ENCODE measurements at places on chromosomes 5 and 9.

GRCh38 chr5:3310541-3311261 lies 284.9 kb upstream of the IRX1 start:
- DNase-seq: no peak
- no peaks in the 10 kb centered on the region for H3K36me3 ChIP-seq
- no peaks in the 10 kb centered on the region for H3K27me3 ChIP-seq
- H3K4me1 ChIP-seq: no peaks in the 10 kb centered on the region
- H3K27ac ChIP-seq: no peak overlapping the region

DNA sequence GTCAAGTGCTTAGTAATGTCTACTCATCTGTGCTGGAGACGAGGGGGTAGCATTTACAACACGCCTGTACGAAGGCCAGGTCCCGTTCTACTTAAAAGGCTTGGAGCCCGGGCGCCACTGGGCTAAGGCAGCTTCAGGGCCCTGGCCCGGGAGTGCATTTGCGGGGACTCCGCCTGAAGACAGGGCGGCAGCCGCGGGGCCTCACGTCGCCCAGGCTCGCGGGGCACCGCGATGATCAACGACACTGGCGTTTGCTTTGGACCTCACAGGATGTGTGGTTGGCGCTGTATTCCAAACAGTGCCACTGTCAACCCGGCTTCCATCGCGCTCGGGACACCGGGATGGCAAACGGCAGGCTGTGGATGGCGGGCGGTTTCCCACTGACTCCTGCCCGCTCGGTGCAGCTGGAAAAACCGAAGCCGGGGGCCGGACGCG lies 1.1 kb upstream of the TENT4A start:
- peak overlapping the region; percentile 81 for H3K27ac ChIP-seq
- H3K4me1 ChIP-seq: peaks cover 38% of the 10 kb centered on the region
- no peaks in the 10 kb centered on the region for H3K27me3 ChIP-seq
- peaks cover 7% of the 10 kb centered on the region for H3K36me3 ChIP-seq
- peak; percentile 81 for DNase-seq

DNA sequence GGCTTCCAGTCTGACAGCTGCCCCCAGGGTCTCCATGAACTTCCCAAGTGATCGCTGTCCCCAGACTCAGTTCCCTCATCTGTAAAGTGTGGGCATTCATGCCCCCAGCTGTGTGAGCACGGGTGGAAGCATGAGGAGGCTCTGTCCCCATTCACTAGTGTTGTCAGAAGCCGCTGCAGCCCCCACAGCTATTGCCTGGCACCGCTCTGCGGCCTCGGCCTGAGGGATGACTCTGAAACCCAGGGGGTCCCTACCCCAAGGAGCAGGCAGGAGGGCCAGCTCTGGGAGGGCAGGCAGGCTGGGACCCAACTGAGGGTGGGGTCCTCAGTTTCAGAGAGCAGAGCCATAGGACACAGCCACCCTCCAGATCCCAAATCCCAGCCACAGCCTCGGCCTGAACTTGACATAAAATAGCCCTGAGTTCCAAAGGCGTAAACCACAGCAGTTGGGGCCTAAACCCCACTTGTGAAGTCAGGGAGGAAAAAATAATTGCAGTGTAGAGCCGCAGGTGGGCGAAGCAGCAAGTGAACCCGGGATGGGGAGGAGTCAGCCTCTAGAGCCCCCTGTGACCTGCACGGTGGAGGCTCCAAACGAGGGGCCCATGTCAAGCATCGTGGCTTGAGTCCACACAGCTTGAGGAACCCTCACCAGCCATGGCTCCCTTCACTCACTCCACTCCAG lies 66.0 kb upstream of the ADAMTS2 start:
- no peaks in the 10 kb centered on the region for H3K4me1 ChIP-seq
- H3K27ac ChIP-seq: no peak overlapping the region
- no peaks in the 10 kb centered on the region for H3K36me3 ChIP-seq
- no peaks in the 10 kb centered on the region for H3K27me3 ChIP-seq

DNA sequence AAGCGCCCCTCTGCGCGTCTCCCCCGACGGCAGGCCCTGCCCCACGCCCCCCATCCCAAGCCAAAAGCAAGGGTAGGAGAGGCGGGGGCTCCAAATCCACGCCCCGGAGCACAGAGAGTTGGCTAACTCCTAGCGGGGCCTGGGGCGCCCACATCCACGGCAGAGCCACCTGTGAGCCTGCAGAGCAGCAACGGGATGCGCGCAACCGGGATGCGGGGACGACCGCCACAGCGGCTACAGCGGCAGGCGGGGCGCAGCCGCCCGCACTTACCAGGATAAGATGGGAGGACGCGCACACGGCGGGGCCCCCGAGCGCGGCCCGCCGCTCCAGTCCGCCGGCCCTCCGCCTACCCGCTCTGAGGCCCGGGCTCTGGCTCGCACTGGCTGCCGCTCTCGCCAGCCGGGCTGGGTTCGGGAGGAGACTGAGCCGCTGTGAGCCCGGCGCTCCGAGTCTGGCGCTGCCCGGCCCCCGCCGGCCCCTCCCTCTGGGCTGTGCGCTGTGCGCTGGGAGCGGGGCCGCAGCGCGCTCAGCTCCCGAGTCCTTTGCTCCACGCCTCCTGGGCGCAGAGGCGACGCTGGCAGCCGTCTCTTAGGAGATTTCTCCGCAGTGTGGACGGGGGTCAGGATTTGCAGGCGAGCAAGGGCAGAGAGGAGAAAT lies at the start of gene SLC24A2:
TSS of gene SLC24A2 (minus strand) at position 424 of the 658 bp plus-strand sequence.
- no peak within 1 kb of the TSS for H3K27ac ChIP-seq
- H3K27me3 ChIP-seq: peaks cover 26% of the 10 kb centered on the region
- peak within 1 kb of the TSS; percentile 42 for H3K4me3 ChIP-seq
- peaks cover 10% of the 10 kb centered on the region for H3K4me1 ChIP-seq

DNA sequence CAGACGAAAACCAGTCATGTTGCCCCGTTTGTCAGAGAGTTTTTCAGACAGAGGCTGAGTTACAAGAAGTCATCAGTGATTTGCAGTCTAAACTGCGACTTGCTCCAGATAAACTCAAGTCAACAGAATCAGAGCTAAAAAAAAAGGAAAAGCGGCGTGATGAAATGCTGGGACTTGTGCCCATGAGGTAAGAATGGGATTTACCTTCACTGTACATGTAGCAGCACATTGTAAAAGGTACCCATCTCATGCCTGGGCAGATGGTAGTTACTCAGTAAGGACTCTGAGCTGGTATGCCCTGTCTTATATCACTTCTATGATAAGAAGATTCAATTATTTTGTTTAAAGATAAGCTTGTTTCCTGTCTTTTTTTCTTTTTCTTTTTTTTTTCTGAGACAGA lies 38.8 kb downstream of the RAD50 start:
- H3K27ac ChIP-seq: no peak overlapping the region
- H3K36me3 ChIP-seq: peaks cover 64% of the 10 kb centered on the region
- H3K4me3 ChIP-seq: no peak overlapping the region
- no peaks in the 10 kb centered on the region for H3K4me1 ChIP-seq

DNA sequence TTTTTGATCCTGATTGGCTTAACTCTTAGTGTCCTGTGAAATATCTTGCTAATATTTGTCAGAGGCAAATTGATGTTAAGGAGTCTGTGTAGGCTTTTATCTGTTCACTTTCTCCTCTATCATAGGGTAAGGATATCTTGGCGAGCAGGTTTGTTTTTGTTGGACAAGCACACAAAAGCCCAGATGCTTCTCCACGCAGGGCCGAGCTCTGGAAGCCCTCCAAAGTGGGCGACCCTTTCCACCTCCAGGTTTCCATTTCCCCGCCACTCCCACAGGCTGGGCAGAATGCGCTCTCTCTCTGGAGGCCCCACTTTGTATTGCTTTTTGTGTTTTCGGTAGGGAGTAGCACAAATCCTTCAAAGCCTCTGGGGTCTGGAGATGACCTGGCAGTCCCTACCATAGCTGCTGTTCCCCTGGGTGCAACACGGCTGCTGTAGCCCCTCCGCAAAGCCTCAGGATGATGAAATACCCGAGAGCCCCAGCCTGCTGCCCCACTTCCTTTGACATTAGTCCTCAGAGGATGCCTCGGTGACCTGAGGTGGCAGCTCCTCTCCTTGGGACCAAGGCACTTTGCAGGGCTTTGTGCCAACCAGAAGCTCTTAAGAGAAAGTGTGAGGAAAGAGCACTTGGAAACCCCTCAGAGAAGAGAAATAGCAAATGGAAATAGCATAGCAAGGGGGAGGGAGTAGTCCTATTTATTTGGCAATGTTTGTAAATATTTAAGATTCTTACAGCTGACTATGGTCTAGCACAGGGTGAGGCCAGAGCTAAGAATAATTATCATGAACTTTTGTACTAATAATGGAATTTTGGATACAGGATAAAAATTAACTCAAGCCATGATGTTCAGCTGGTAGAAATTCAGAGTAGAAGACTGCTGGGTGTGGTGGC lies 122.8 kb downstream of the ARHGEF28 start:
- H3K4me1 ChIP-seq: no peaks in the 10 kb centered on the region
- H3K36me3 ChIP-seq: no peaks in the 10 kb centered on the region
- no peak overlapping the region for H3K4me3 ChIP-seq
- no peak overlapping the region for H3K27ac ChIP-seq
- no peaks in the 10 kb centered on the region for H3K27me3 ChIP-seq

Data from common myeloid progenitor, CD34-positive (primary cell).